ENCODE measurements at places on chromosomes 4 and X. TPM values are rescaled to one million over a fixed set of nuclear protein-coding genes. Genes with fewer than 3 reads are reported as not detected.
A peak's percentile ranks its signal among the peaks of the same experiment; 100 is the strongest.

- H3K4me3 ChIP-seq, result no peak overlapping the region
- H3K4me1 ChIP-seq, result peaks cover 12% of the 10 kb centered on the region
- H3K36me3 ChIP-seq, result peaks cover 2% of the 10 kb centered on the region
Observed at GRCh38 chr4:150986085-150986484, 29.0 kb downstream of the LRBA start.

DNA sequence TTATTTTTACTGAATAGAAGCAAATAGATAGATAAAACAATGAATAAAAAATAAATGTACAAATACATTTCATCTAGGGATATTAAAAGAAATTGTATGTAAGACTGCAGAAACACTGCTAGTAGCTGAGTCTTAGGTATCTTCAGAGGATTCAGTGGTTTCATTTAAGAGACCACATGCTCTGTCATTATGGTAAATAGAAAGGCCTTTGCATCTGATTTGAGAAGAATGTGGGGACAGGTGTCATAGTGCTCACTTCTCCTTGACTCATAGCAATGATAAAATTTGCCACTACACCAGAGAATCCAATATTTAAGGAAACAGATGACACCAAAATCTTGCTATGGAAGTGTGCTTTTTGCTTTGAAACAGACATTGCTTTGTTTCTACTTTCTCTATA, 59.8 kb upstream of the PPP1R2C start:
- H3K36me3 ChIP-seq, result no peaks in the 10 kb centered on the region
- no peak for DNase-seq
- no peaks in the 10 kb centered on the region for H3K4me1 ChIP-seq

- H3K36me3 ChIP-seq, result no peaks in the 10 kb centered on the region
- H3K27me3 ChIP-seq, result no peaks in the 10 kb centered on the region
- no peak overlapping the region for H3K4me3 ChIP-seq
Observed at GRCh38 chrX:128619490-128619889, 567.3 kb upstream of the ACTRT1 start.

GRCh38 chrX:100939333-100939732, 10.6 kb upstream of the XKRX start:
- no peak for DNase-seq
- H3K4me3 ChIP-seq, result no peak overlapping the region
- no peaks in the 10 kb centered on the region for H3K4me1 ChIP-seq

DNA sequence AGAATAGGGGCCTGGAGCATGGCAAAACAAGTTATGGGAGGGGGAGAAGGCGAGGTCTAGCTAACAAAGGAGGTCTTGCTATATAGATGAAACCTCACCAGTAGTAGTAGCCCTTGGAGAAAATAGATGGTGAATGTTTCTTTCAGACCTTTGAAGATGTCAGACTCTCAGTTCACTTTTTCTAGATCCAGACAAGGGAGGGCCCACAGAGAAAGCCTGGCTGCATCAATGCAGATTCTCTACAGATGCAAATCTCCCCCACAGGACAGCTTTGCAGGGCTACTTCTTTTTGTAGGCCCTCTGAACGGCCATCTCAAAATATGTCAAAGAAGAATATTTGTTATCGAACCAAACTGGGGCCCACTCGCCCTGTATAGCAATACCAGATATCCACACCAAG, 159.7 kb downstream of the ANK2 start:
- no peaks in the 10 kb centered on the region for H3K36me3 ChIP-seq
- H3K27ac ChIP-seq, result no peak overlapping the region
- H3K27me3 ChIP-seq, result no peaks in the 10 kb centered on the region
- H3K4me3 ChIP-seq, result no peak overlapping the region
- no peaks in the 10 kb centered on the region for H3K4me1 ChIP-seq

DNA sequence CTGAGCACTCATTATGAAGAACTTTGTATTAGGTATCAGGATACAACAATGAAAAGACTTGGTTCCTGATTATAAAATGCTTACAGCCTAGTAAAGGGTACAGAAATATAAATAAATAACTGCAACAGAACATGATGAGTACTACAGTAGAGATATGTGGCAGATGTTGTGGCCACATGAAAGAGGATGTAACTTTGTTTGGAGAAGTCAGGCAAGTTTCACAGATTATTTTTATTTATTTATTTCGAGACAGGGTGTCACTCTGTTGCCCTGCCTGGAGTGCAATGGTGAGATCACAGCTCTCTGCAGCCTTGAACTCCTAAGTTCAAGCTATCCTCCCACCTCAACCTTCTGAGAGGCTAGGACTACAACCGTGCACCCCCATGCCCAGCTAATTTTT, 15.8 kb upstream of the UBE2K start:
- DNase-seq, result peak; percentile 52
- no peak overlapping the region for H3K4me3 ChIP-seq
- no peaks in the 10 kb centered on the region for H3K36me3 ChIP-seq
- peak overlapping the region; percentile 10 for H3K27ac ChIP-seq
- peaks cover 13% of the 10 kb centered on the region for H3K4me1 ChIP-seq
- H3K27me3 ChIP-seq, result no peaks in the 10 kb centered on the region

- H3K4me3 ChIP-seq, result no peak overlapping the region
- H3K4me1 ChIP-seq, result no peaks in the 10 kb centered on the region
- H3K27ac ChIP-seq, result no peak overlapping the region
- DNase-seq, result no peak
Observed at GRCh38 chrX:28854637-28855036, 267.4 kb downstream of the IL1RAPL1 start.

The MAGEA4 gene
- not detected for total RNA-seq

The SORCS2 gene
- not detected for total RNA-seq

The SPANXC gene
- not detected for total RNA-seq

The ADGRL3 gene
- total RNA-seq, result not detected

The NEXMIF gene
- total RNA-seq, result 2.3 TPM

The CCDC160 gene
- total RNA-seq, result not detected

The GJB1 gene
- total RNA-seq, result not detected

Measured in B cell (primary cell).